ENCODE measurements at places on chromosomes 3 and 15. TPM values are rescaled to one million over a fixed set of nuclear protein-coding genes. Genes with fewer than 3 reads are reported as not detected.

The CCK gene
- total RNA-seq: 0.97 TPM

The ALDH1L1 gene
- total RNA-seq: not detected

The VEPH1 gene
- total RNA-seq: 34.0 TPM

The LRRN1 gene
- total RNA-seq: not detected

The SPINK8 gene
- not detected for total RNA-seq

The SELENOK gene
- 22.4 TPM for total RNA-seq

The ZMYND10 gene
- total RNA-seq: 1.5 TPM

The SST gene
- total RNA-seq: 1.6 TPM

The FBXL2 gene
- 3.2 TPM for total RNA-seq

The ROBO1 gene
- 31.9 TPM for total RNA-seq

The AGBL1 gene
- not detected for total RNA-seq

The DGKG gene
- not detected for total RNA-seq

The SPTSSB gene
- total RNA-seq: not detected

The LNP1 gene
- total RNA-seq: 2.9 TPM

The CCNL1 gene
- 88.9 TPM for total RNA-seq

The LRRC58 gene
- 34.4 TPM for total RNA-seq

The LSG1 gene
- total RNA-seq: 36.5 TPM

The DUT gene
- 78.0 TPM for total RNA-seq

The GAP43 gene
- 0.54 TPM for total RNA-seq

The NTRK3 gene
- total RNA-seq: not detected

The GABRR3 gene
- not detected for total RNA-seq

The TIGIT gene
- total RNA-seq: not detected

The NUSAP1 gene
- 33.3 TPM for total RNA-seq

The GATM gene
- total RNA-seq: 0.89 TPM

The RBSN gene
- 35.0 TPM for total RNA-seq

The A4GNT gene
- total RNA-seq: not detected

The SFMBT1 gene
- 3.0 TPM for total RNA-seq

The NR2C2 gene
- total RNA-seq: 22.5 TPM

The SLC35A5 gene
- total RNA-seq: 53.0 TPM

The SNX22 gene
- total RNA-seq: not detected

The GP5 gene
- 0.11 TPM for total RNA-seq

The CCR3 gene
- not detected for total RNA-seq

The GPR62 gene
- total RNA-seq: not detected

The THSD4 gene
- total RNA-seq: 50.6 TPM

The MYNN gene
- total RNA-seq: 18.4 TPM

The COPS2 gene
- 58.0 TPM for total RNA-seq

The SCN11A gene
- total RNA-seq: not detected

The TGFBR2 gene
- 188 TPM for total RNA-seq

The CFAP161 gene
- total RNA-seq: not detected

The CNTN3 gene
- 18.5 TPM for total RNA-seq

The FRMD4B gene
- total RNA-seq: not detected

The CCDC71 gene
- total RNA-seq: 39.7 TPM

The GOLGA6D gene
- not detected for total RNA-seq

The RTP3 gene
- not detected for total RNA-seq

The COLQ gene
- 1.1 TPM for total RNA-seq

The RETNLB gene
- not detected for total RNA-seq

Data from GM23248 (cell line).